Skeletal muscle tissue (tissue), 5 donors: ENCODE measurements at places on chromosomes 11 and 22. TPM values are rescaled to one million over a fixed set of nuclear protein-coding genes. Genes with fewer than 3 reads are reported as not detected.

Gene PGA3
- total RNA-seq: 0.52 TPM

Gene C22orf15
- total RNA-seq: not detected

Gene C11orf21
- total RNA-seq: 1.6 TPM

Gene DDX6
- 103 TPM for total RNA-seq

Gene APLNR
- total RNA-seq: 74.6 TPM

Gene KRTAP5-7
- total RNA-seq: not detected

Gene CASP4
- 38.1 TPM for total RNA-seq
